ENCODE measurements at places on chromosomes 13 and 19. TPM values are rescaled to one million over a fixed set of nuclear protein-coding genes. Genes with fewer than 3 reads are reported as not detected.

ATP4B gene
- total RNA-seq = not detected

STAP2 gene
- 0.27 TPM for total RNA-seq

CXCL17 gene
- not detected for total RNA-seq

WDR87 gene
- 0.07 TPM for total RNA-seq

CCDC169 gene
- total RNA-seq = not detected

MEF2B gene
- total RNA-seq = 4.1 TPM

COL4A2 gene
- 0.56 TPM for total RNA-seq

IFNL4 gene
- not detected for total RNA-seq

RAB3D gene
- 8.9 TPM for total RNA-seq
